Endothelial cell of umbilical vein (primary cell): ENCODE measurements at places on chromosomes 2 and 18. TPM values are rescaled to one million over a fixed set of nuclear protein-coding genes. Genes with fewer than 3 reads are reported as not detected.

Gene CDC42EP3
- total RNA-seq, result 40.2 and 54.7 TPM in 2 replicates

Gene ADGRF3
- 0.18 and 0.73 TPM in 2 replicates for total RNA-seq

Gene CIB4
- not detected in 2 replicates for total RNA-seq

- no peak for DNase-seq
Measured at GRCh38 chr2:211367293-211367692, 810.9 kb downstream of the CPS1 start.

- no peak for DNase-seq
Measured at GRCh38 chr2:101432411-101433181, 42.3 kb downstream of the RFX8 start.
